ENCODE measurements at places on chromosomes 12 and 14.
A peak's percentile ranks its signal among the peaks of the same experiment; 100 is the strongest.

DNA sequence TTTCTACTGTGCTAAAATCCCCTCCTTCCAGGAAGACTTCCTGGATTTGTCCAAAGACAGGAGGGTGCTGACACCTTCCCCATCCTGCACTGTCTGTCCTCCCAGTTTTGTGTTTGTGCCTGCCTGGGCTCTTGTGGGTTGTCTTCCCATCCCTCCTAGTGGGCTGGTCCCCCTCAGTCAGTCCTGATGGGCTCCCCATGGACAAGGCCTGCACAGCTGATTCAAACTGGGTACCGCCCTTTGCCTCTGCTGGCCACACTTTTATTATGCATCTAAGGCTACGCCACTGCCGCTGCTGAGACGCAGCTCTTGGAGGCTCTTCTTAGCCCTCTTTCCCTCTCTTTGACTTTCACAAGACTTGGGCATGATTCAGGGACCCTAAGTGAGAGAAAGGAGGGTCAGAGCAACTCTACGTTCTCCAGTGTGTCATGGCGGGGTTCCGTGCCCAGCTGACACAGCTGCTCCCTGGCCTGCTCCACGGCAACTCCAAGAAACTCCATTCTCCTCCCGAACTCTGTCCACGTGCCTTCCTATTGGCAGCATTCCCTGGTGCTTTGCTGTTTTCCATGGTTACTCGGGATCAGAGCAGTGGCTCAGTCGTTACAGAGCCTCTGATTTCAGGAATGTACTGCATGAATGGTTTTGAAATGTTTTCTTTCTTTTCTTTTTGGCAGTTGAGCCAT lies 3.8 kb upstream of the KRT85 start:
- peak; percentile 56 for DNase-seq

DNA sequence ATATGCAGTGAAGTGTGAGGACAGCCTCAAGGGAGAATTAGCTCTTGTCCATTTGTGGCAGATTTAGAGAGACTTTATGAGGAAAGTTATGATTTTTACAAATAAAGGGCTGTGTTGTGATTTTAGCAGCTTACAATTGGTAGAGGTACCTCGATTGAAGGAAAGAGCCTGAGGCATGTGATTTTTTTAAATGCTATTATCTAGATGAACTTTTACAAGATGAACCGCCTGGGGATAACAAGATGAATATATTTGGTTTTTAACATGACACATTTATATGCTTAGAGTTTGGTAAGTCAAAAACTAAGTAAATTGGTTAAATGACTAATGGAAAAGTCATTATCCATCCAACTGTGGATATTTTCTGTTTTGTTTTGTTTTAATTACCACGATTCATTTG lies 52.6 kb downstream of the AEBP2 start:
- no peak for DNase-seq

DNA sequence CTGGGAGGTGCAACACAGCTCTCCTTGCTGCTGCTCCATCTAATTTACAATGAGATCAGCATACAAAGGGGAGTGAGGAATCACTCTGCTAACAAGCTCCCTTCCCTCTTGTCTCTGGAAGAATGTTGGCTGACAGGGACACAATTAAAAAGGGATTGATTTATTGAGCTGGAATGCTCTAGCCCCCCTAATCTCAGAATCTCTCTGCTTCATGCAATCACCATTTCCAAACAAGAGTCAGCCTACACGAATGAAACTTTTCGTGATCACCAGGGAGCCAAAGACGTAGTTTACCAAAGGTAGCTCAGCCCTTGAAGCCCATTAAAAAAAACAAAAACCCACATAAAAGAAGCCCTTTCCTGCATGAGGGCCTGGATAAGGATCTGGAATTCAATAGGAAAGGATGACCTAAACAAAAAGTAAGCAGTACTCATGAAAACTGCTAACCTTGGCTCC lies 223.8 kb downstream of the C12orf75 start:
- DNase-seq, result peak; percentile 23

DNA sequence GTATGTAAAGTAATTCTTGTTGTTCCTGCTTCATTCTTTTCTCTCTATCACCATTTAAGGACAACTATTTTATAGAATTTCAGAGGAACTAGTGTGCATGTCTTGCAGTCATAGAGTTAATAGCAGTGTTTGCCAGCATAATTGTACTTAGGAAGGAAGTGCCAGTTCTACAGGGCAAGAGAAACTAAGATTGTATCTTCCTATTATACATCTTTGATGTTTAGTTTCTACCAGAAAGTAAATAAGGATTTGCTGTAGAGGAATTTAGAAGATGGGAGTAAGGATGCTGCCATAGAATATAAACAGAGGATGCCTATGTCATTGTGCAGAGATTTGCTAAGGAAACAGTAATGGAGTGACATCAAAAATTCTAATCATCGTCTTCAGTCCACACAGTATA lies 270.9 kb upstream of the NPAS3 start:
- DNase-seq, result no peak

- DNase-seq, result no peak
These were observed 79.7 kb upstream of the CCND2 start for GRCh38 chr12:4193821-4194220.

DNA sequence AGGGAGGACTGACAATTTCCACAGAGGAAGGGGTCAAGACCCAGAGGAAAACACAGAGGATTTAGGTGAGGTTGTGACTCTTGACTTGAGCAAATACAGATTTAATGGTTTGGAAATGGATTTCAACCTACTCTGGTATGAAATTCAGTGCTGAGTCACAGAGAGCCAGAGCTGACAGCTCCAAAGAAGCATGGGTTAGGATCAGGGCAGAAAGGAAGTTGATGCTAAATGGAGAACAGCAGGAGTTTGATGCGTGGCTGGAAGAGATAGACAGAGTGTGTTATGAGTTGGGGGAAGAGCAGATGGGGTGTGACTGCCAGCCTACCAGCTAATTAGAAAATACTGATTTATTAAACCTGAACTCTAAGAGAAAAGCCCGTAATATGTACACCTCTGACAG lies 272.6 kb downstream of the FOXG1 start:
- no peak for DNase-seq

DNA sequence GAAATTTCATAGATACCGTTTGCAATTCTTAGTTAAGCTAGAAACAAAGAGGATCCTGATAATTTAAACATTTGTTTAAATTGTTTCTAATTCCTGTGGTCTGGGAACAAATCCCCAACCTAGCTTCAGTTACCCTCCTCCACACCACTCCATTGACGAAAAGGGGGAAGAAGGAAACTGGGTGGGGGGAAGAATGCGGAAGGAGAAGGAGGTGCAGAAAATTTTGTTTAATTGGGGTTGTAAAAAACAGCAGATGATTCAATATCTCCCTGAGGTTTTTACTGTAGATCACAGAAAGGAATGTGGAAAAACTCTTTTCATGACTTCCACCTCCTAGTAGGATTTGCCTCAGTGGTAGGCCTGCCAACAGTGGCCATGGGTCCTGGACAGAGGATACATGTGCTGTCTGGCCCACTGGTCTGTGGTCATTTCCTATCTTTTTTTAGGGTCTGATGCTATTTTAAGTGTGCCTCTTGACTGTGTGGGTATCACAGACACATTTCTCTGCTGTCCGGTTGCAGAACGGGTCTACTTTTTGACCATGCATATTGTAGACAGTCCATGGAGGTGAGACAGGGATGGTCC lies 122.9 kb upstream of the PCED1B start:
- DNase-seq, result no peak

GRCh38 chr12:31603546-31604009 lies 12.6 kb upstream of the DENND5B start:
- no peak for DNase-seq

DNA sequence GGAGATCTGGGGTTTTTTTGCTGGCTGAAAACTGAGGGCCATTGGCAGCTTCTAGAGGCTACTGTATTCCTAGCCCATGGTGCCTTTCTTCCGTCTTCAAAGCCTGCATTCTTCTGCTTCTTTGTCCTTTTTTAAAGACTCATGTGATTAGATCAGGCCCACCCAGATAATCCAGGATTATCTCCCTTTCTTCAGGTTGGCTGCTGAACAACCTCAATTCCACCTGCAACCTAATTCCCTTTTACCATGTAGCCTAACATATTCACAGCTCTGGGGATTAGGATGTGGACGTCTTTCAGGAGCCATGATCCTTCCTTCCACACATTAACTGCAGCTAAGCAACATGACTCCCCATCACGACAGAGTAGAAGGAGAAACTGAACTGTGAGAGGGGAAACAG lies 985.5 kb downstream of the DIO2 start:
- no peak for DNase-seq

DNA sequence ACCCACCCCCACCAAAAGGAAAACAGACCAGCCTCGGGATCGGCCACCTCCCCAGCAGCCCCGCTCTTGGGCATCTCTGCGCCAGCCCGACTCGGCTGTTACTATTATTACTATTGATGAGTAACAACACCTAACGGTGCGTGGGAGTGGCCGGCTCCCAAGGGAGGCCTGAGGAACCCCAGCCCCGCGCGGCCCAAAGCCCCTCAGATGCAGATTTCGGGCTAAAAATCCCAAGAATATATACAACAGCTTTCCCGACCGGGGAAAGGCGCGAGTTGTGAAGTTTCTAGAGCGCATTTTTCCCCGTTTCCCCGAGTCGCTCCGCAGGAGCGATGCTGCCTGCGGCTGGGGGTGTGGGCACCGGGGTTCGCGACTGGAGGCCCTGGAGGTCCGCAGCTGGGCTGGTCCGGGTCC lies 565 bp downstream of the NT5DC3 start:
- DNase-seq, result no peak

GRCh38 chr14:76045773-76046172 lies 60.2 kb downstream of the IFT43 start:
- no peak for DNase-seq

GRCh38 chr14:92465353-92466055 lies 48.1 kb upstream of the RIN3 start:
- DNase-seq, result no peak

DNA sequence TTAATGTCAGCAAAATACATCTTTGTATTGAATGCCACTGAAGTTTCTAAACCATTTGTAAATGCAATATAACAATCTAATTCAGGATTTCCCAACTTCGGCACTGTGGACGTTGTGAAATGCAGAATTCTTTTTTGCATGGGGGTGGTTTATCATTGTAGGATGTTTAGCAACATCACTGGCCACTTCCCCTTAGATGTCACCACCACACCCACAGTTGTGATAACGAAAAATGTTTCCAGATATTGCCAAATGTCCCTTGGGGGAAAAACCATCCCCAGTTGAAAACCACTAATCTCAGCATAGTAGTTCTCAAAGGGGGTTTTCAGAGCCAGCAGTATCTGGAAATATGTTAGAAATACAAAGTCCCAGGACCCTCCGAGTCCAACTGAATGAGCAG lies 203.3 kb downstream of the NAV3 start:
- no peak for DNase-seq

DNA sequence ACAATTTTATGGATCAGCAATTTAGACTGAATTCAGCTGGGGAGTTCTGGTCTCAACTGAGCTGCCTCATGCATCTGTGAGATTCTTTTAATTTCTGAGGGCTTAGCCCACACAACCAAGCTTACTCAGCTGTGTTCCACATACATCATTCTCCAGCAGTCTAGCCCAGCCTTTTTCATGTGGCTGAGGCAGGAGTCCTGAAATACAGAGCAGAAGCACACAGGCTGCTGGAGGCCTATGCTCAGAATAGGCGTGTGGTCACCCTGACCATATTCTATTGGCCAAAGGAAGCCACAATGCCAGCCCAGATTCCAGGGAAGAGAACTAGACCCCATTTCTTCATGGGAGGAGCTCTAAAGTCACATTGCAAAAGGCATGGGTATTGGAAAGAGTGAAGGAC lies 72.3 kb upstream of the DHRS4 start:
- no peak for DNase-seq

- DNase-seq, result no peak
These were observed 1506.9 kb upstream of the TMEM132C start for GRCh38 chr12:126760092-126760491.

DNA sequence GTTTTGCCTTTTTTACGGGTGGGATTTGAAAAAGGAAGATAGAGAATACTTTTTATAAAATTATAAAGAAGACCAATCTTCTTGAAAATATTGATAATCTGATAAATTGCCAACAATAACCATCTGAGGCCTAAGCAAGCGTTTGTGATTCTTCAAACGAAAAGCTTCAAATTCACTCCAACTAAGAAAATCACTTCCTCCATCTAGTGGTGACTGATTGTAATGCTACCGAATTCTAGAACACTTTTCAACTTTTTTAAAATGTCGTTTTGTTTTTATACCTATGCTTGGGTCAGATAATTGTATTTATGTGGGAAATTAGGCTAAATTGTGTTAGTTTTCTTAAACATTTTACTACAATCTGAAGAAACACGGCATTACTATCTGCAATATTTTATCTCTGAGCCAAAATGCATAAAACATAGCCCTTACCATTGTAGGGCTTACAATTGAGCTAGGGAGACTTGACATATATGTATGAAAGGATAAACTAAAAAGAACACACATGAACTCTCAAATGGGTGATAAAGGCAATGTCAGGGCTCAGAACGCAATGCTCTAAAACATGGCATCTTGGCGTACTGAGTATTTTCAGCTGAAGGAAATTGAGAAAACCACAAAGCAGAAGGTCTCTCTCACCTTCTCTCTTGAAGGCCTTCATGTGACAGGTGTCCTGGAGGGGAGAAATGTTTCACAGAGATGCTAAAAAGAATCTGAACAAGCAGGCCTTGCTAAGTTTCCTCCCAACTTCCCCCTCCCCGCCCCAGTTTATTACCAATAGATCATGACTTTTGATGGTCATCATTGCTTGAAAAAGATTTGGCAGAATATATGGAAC lies 36.8 kb upstream of the G2E3 start:
- peak; percentile 26 for DNase-seq

GRCh38 chr14:56554301-56554700 lies 25.3 kb upstream of the TMEM260 start:
- DNase-seq, result no peak

DNA sequence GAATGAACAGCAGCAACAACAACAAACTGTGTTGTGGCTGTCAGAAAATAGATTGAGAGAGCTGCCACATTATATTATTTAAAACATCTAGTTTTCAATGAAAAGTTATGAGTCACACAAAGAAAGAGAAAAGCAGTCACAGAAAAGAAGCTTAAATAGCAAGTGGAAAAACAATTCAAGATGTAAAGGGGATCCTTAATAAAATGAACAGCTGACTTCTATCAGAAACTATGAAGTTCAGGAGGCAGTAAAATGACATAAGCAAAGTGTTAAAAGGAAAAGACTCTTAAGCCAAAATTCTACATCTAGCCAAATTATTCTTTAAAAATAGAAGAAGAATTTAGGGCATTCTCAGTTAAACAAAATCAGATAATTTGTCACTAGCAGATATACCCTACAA lies 5.6 kb downstream of the CLEC14A start:
- DNase-seq, result no peak

GRCh38 chr14:103124501-103125001 lies 1.3 kb downstream of the TNFAIP2 start:
- no peak for DNase-seq

- DNase-seq, result no peak
These were observed 227.1 kb downstream of the NUBPL start for GRCh38 chr14:31788340-31788739.

DNA sequence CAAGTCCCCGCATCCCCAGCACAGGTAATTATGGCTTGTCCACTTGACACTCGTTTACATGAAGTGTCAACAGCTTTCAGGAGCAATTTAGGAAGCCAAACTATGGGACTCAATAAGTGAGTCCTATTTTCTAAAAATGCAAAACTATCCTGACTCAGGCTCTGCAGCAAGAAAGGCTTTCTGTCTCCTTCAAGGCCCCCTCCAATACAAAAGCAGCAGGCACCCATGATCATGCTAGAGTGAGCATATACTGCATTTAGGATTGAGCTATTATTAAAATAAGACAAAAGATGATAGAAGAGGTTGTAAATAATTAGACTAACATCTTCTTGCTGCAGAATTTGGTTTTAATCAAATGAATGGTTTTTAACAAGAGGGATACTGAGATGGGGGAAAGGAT lies 3.2 kb downstream of the SIX6 start:
- DNase-seq, result no peak
